CD4-positive, alpha-beta T cell treated with Interleukin-15 for 1 hour (primary cell): ENCODE measurements at places on chromosomes 12 and 14.

GRCh38 chr12:45034861-45035265 lies 16.0 kb downstream of the DBX2 start:
- no peak for DNase-seq

GRCh38 chr12:69173368-69173767 lies 66.0 kb upstream of the CPSF6 start:
- DNase-seq = no peak

- DNase-seq = no peak
Measured at GRCh38 chr12:8912914-8913313, 1.4 kb upstream of the PHC1 start.

DNA sequence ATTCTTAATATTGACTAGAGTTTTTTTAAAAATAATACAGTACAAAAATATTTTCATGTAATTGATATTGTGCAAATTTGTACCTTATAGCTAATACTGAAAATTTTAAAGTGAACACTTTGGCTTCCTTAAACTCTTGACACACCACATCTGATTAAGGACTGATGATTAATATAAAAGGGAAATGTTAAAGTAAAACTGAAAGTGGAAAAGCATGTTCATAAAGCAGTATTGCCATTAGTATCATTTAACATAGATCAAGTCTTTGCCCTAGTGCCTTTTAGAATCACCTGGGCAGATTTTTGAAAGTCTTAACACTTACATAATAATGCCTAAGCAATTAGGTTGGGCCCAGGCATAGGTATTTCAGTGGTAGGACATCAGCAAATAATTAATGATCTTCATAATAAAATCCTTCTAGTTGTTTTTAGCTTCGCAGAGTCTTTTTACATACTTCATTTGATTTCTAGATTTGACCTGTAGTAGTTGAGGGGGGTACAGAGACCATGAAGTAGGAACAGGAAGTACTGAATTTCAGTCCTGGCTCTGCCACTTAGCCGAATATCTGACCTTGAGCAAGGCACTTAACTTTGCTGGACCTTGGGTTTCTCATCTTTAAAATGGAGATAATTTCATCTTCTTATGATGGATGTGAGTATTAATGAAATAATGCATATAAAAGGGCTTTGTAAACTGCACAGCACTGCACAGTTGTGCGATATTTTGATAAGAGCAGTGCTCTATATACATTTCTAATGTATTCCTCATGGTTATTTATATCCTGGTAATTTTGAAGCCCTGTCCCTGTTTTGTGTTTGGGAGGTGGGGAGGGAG lies 43.7 kb downstream of the MARK3 start:
- DNase-seq = no peak

DNA sequence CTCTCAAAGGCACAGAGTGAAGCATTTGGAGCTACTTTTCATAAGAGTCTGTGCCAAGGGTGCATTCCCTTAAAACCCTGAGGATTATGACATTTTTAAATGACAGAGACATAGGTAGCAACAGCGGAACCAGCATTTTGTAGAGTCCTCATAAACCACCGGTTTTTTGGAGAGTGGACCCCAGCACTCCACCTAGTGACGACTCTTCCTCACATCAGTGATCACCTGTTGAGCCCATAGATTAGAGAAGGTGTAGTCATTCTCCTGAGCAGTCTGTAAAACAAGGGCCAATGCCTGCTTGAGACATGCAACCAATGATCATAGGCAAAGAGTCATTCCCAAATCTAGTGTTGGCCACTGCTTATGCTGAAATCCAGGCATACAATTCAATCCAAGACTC lies 399.1 kb downstream of the GXYLT1 start:
- no peak for DNase-seq

GRCh38 chr14:39957290-39957689 lies 525.1 kb upstream of the FBXO33 start:
- DNase-seq = no peak

DNA sequence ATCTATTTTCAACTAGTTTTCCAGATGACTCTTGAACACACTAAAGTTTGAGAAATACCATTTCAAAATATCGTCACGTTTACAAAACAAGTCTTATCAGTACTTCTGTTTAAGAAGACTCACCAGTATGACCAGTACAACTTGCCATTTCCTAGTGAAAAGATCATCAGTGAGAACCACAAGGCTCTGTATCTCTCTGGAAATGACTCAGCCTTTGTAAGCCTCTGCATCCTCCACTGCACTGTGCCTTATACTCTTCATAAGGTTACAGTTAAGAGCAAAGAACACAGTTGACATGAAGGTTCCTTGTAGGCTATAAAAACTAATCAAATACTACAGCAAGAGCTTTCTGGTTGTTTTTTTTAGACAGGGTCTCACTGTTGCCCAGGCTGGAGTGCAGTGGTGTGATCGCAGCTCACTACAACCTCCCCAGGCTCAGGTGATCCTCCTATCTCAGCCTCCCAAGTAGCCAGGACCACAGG lies 5.7 kb upstream of the VTI1B start:
- DNase-seq = no peak

DNA sequence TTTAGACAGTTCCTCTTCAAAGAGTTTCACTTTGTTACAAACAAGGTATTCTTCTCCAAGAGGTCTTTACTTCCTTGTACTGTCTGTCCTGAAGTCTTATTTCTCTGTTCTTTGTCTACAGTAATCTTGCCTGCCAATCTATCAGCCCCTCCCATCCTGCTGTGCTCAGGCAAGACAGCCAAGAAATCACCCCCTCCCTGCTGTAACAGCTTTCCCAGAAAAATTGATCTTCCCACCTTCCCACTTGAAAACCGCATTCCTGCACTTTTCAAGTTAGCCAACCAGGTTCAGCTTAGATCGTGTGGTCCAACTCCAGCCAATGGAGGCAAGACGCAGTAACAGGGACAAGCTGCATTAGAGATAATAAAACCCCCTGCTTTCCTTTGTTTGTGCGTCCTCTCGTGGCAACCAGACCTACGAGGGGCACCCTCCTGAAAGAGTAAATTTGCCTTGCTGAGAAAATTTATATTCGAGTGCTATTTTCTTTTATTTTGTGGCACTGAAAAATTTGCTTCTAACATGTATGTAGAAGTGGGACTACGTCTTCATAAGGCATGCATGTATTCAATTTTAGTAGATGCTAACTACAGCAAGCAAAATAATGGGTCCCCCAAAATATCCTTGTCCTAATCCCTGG lies 46.5 kb upstream of the ESR2 start:
- no peak for DNase-seq

DNA sequence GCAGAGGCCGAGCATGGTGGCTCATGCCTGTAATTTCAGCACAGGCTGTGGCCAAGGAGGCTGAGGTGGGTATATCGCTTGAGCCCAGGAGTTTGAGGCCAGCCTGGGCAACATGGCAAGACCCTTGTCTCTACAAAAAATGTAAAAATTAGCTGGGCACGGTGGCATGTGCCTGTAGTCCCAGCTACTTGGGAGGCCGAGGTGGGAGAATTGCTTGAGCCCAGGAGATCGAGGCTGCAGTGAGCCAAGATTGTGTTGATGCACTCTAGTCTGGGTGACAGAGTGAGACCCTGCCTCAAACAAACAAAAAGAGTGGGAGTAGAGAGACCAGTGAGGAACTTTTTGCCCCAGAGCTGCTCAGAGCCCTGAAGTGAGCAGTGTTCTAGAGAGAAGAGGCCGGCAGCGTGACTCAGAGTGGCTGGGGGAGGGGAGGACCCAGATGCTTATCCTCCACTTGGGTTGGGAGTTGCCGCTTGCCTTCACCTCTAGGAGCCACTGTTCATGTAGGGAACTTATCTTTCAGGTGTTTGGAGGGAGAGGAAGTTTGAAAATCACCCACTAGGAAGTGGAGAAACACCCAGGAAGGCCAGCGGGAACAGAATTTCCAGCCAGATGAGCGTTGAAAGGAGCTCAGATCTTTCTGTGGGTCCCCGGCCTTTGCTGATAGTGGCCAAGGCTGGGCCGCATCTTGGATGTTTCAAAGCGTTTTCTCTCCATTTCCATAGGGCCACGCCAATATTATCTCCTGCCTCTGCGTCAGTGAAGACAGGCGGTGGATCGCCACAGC lies 15.3 kb downstream of the CFAP251 start:
- no peak for DNase-seq
